ENCODE measurements at places on chromosomes 11 and 22.

GRCh38 chr11:5564259-5565019 lies 16.1 kb upstream of the OR52H1 start:
- no peak for DNase-seq

- DNase-seq = no peak
Measured at GRCh38 chr11:107282195-107282594, 175.4 kb downstream of the CWF19L2 start.

DNA sequence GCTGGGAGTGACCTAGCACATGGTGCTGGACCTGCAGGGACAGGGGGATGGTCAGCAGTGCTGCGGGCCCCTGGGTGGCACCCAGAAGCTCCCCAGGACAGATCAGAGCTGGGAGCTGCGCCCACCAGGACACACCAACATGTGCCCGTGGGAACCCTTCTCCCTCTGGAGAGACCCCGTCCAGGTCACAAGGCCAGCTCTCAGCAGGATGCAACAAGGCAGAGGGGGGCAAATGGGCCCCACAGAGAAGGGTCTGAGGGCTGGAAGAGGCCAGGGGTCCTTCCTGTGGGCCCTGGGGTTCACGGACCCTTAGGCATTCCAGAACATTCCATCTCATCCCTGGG lies 6.2 kb downstream of the DUSP8 start:
- DNase-seq = no peak

DNA sequence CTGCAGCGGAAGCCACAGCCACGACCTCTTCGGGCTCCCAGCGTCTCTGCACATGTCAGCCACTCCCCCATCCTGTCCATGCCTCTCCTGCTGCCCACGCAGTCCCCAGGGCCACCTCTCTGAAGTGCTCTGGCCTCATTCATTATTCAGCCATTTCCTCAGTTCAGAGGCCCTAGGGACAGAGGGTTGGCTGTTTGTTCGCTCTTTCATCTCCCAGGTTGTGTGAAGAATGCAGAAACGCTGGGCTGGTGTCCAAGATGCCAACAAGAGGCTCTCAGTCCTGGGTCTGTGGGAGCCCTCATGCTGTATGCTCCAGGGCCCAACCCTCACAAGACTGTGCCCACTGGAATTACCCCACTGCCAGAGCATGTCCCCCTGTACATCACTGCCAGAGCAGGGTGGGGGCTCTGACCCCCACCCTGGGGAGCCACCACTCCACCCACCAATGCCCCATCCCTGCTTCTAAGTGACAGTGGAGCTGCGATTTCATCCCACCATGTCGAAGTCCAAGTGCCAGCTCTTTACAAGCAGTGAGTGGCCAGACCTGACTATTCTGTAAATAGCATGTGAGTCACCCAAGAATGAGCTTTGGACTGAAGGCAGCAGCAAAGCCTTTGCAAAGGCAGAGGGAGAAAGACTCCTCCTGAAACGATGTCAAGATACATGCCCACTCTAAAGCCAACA lies 209.6 kb downstream of the BUD13 start:
- DNase-seq = no peak

- no peak for DNase-seq
Measured at GRCh38 chr11:109426442-109427240, 4.7 kb downstream of the C11orf87 start.

DNA sequence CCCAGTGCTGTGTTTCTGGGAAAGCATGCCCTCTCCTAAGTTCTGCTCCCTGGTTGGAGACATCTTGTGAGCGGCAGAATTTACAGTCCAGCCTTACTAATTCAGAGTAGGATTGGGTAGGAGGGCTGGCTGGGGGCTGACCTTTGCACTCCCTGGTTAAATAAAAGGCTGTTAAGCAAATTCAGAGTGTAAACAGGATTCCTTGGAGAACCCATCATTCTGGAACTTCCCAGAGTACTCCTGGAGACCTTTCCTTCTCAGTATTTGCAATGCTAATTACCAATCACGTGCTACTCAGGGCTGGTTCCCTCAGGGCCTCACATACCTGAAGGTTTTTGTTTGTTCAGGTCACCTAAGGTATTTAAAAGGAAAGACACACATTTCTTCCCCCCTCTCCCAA lies 340.2 kb downstream of the TBC1D22A start:
- DNase-seq = no peak

DNA sequence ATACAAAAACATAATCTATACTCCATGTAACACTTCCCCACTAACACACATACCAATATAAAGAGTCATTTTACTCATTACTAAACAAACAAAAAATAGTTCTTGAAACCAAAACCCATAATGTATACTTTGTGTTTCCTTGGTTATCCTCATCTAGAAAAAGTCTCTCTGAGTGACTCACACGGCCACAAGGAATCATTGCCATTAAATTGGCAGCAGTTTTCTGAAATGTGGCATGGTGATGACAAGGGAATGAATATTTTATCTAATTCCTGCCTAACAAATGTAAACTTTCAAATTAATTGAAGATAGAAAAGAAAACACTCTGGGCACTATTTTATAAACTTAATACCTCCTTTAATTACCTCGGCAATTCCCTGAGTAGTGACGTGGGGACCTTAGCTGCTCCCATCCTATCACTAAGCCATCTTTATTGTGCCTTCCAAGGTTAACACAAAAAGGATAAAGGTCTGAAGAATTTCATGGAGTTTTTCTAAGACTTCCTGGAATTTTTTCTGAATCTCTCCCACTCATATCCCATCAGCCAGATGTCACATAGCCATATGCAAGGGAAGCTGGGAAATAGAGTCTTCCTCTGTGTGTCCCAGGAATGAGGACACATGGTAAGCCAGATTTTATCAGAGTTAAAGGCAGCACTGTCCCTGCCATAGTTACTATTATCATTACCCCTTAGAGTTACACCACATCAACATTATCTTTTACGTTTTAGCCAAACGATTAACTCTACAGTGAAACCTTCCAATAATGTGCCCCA lies 857.2 kb upstream of the TENM4 start:
- no peak for DNase-seq

- DNase-seq = no peak
Measured at GRCh38 chr11:80595011-80595410, 1154.2 kb upstream of the TENM4 start.

- no peak for DNase-seq
Measured at GRCh38 chr11:101428918-101429317, 154.9 kb downstream of the TRPC6 start.

DNA sequence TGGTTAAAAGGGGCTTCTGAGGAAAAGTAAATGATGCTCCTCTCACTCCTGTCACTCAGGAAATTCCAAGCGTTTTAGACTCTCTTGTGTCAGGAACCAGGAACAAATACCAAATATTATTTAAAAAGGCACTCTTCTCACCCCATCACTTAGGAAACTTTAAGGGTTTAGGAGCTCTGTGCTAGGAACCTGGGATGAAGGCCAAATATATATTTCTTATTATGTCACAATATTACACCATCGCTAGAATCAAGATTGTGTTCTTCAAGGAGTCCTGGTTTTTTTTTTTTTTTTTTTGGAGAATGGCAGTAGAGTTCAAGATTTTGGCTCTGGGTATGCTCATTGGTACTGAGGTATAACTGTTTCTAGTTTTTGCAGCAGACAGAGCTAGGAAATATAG lies 79.0 kb upstream of the HEPHL1 start:
- DNase-seq = no peak

DNA sequence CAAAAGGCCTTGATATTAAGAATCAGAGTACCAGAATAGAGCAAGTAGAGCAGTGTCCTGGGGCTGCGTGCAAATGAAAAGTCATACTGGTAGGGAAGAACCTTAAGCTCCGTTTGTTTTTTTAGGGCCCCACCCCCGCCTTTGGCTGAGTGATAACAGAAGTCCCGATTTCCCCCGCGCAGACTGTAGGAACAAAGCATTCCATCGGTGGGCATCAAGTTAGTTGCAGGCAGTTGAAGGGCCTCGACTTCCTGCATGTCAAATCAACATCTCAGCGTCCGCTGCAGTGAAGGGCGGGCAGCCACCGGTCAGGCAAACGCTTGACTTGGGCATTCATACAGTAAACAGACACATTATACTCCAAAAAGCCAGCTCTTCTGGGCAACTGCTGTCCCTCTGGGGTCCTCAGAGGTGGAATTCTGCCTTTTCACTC lies 11.7 kb downstream of the LRP4 start:
- DNase-seq = no peak

GRCh38 chr11:31806928-31807798 lies 4.0 kb downstream of the PAX6 start:
- no peak for DNase-seq

DNA sequence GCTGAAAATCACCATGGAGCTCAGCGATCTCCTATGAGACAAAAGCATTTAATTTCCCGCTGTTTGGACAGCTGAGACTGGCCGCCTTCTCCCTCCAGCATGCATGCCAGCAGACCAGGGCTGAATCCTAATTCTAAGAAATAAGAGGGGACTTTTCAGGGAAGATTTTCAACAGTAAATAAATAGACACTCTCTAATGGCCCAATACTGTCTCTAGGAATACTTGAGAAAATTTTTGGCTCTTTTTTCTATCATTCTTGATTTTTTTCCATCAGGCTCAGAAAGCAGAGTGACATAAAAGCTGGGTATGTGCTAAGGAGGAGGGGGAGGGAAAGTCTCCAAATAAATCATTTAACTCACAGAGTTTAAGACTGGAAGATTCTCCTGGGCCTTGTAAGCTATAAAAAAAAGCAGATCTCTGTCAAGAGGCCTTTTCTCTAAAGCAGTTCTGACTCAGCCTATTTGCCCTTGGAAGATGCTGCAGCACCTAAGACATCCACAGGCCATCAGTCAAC lies 17.6 kb upstream of the SPON1 start:
- DNase-seq = no peak

DNA sequence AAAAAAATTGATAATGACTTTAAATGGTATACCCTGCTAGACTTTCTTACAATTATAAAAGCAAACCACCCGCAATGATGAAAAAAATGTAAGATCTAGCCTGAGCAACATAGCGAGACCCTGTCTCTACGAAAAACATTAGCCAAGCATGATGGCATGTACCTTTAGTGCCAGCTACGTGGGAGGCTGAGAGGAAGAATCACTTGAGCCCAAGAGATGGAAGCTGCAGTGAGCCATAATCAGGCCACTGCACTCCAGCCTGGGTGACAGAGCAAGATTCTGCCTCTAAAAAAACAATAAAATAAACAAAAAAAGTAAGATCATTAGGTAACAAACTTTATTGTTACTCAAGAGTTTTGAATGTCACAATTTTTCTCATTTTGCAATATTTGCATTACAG lies 39.2 kb downstream of the KMT5B start:
- DNase-seq = no peak

DNA sequence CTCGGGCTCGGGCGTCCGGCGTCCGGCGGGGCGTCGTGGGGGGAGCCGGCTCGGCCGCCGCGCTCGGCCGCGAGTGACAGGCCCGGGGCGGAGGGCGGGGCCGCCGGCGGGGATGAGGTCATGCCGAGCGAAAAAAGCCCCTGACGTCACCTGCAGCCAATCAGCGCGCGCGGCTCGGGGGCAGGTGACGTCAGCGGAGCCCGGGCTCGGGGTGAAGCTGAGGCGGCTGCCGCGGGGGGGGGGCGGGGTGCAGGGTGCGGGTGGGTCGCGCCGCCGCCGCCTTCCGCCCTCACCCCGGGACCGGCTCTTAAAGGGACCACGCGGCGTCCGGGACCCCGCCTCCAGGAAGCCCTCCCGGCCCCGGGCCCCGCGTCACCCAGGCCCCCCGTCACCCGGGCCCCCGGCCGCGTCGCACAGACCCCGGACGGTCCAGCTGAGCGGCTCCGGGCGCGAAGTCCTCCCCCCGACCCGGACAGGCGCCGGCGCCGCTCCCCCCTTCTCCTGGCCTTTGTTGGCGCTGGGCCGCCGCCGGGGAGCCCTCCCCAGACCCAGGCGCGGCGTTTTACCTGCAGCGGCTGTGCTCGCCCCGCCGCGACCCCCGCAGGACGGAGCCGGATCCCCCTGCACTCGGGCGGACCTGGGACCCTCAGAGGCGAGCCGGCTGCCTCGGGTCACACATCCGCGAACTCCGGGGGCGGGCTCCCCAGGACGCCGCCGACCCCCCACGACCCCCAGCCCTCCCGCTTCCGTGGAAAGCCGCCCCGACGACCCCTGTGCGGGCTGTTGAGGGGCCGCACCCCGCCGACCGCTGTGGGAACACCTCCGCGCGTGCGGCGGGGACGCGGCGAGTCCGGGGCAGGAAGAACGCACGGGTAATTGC lies at the start of gene DUSP8:
DUSP8 (minus strand) TSS at position 75 of the 880 bp plus-strand sequence. CDS start 6,445 bp downstream, outside the sequence.
- peak; percentile 59 for DNase-seq

- DNase-seq = peak; percentile 23
Measured at GRCh38 chr11:62974848-62975522, 9.8 kb downstream of the SLC22A6 start.

- DNase-seq = no peak
Measured at GRCh38 chr11:12110714-12111548, 541 bp downstream of the MICAL2 start.

- no peak for DNase-seq
Measured at GRCh38 chr11:43941257-43941994, 1.0 kb upstream of the C11orf96 start.

DNA sequence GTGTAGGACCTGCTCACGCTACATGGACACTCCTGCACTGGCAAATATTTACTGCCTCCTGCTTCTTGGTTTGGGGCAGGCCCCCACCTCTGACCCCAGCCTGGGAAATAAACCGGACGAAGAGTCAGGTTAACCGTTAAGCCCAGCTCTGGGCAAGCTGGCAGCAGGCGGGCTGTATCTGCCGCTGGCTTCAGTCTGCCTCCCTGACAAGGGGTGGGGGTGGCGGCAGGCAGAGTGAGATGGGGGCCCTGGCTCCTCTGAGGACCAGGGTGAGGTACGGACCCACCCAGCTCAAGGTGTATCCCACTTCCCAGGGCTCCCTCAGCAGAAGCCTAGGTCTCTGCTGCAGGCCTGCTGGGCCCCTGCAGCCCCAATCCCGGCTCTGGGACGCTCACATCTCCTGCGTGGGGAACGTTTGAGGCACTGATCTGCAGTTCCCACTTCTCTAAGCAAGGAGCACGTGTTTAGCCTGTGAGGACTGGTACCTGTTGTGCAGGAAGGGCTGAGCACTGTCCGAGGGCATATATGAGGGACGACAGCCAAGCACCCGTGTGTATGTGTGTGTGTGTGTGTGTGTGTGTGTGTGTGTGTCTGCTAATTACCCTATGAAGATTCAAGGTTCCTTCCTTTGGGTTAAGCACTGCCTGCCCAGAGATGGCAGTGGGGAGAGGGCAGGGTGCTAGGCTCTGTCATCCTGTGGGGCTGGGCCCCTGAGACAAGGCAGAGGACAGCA lies 1.1 kb upstream of the LRRC75B start:
- no peak for DNase-seq

- no peak for DNase-seq
Measured at GRCh38 chr11:64069401-64070313, 33.9 kb downstream of the FLRT1 start.

GRCh38 chr11:45649544-45650165 lies 15.8 kb downstream of the CHST1 start:
- DNase-seq = no peak
